ENCODE measurements at places on chromosomes 2 and 18.

GRCh38 chr2:63055226-63056106 lies 4.8 kb downstream of the OTX1 start:
- DNase-seq = no peak

DNA sequence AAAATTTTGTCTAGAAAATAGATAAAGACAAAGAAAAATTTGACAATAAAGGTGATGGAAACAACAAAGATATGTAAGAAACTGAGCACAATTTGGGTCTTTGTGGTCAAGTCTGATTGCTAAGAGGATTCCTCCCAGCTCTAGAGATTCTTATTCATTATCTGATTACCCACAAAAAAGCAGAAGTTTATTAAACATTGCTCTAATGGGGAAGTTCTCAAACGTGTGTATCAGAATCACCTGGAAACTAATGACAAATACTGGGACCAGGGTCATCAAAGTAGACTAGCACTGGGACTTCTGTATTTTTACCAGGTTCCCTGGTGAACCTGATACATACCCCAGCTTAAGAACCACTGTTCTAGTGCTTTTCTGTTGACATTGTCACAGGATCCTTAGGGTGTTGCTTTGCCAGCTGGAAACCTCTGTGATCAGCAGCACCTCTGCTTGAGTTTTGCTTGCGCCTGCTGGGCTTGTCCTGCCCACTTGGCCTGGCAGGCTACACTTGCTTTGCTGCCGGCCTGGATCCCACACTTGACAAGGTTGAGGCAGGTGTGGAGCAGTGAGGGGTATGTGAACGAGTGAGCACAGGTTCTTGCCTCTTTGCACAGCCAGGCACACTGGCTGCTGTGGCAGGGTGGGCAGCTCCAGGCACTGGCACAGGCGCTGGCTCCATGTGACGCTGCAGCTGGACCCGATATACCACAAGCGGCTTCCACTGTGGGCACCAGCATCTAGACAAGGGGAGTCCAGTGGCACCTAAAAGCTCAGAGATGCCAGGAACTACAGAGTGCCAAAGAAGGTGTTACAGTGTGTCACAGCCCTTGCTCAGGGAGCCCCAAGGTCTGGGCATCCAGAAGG lies 6.2 kb upstream of the GORASP2 start:
- no peak for DNase-seq

- no peak for DNase-seq
These were observed 82.3 kb downstream of the INPP5D start for GRCh38 chr2:233142355-233142897.

GRCh38 chr2:6975988-6976387 lies 58.8 kb downstream of the RNF144A start:
- DNase-seq = no peak

DNA sequence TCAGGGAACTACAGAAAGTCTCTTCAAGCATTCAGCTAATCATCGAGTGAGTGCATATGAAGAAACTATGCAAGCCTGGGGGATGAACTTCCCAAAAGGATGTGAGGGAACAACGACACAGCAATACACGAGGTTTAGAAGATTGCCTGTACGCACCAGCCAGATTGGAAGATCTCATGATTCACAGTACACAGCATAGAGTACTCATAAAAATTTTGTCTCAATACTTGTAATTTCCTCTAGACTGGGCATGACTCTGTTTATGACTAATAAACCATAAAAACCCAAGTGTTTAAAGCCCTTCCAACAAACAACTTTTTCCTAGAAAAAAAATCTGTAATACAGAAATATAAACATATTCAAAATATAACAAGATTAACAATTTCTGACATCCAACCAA lies 279.7 kb downstream of the KCNJ3 start:
- no peak for DNase-seq

- DNase-seq = no peak
These were observed 9.0 kb upstream of the IMPACT start for GRCh38 chr18:24417480-24417879.

All from activated T-helper 1 cell treated with Interleukin-2 at 50 U/mL for 16 hours (primary cell).